ENCODE measurements at places on chromosomes 4 and X.

GRCh38 chr4:158801066-158801465, 32.2 kb downstream of the FNIP2 start:
- DNase-seq = no peak

DNA sequence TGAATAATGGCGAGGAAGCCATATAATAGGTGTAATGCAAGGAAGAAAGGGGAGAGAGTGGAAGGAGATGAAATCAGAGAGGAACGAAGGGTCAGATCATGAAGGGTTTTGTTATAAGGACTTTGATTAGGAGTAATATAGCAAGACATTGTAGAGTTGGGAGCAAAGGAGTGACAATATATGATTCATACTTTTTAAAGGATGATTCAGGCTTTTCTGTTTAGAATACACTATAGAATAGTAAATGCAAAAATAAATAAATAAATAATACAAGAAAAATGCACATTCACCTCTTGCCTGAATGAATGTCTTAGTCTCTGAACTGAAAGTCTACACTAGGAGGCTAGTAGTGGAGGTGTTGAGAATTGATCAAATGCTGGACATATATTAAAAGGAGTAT, 1524.4 kb upstream of the AGA start:
- no peak for DNase-seq

DNA sequence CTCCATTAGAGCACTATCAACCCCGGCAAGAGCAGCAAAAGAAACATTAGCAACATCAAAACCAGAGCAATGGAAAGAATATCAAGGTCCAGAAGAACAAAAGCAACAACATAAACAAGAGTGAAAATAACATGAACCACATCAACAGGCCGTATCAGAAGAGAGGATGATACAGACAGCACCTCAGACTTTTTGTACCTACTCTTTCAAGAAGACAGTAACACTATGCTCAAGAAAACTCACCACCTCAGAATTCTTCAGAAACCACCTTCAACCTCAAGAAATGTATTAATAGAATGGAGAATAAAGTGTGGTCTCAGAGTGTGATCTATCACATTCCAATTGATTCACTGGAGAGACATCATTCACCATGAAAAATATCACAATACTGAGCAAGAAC, 46.5 kb downstream of the VSIG4 start:
- DNase-seq = no peak

- DNase-seq = no peak
Observed at GRCh38 chr4:137703195-137703594, 170.9 kb upstream of the PCDH18 start.

DNA sequence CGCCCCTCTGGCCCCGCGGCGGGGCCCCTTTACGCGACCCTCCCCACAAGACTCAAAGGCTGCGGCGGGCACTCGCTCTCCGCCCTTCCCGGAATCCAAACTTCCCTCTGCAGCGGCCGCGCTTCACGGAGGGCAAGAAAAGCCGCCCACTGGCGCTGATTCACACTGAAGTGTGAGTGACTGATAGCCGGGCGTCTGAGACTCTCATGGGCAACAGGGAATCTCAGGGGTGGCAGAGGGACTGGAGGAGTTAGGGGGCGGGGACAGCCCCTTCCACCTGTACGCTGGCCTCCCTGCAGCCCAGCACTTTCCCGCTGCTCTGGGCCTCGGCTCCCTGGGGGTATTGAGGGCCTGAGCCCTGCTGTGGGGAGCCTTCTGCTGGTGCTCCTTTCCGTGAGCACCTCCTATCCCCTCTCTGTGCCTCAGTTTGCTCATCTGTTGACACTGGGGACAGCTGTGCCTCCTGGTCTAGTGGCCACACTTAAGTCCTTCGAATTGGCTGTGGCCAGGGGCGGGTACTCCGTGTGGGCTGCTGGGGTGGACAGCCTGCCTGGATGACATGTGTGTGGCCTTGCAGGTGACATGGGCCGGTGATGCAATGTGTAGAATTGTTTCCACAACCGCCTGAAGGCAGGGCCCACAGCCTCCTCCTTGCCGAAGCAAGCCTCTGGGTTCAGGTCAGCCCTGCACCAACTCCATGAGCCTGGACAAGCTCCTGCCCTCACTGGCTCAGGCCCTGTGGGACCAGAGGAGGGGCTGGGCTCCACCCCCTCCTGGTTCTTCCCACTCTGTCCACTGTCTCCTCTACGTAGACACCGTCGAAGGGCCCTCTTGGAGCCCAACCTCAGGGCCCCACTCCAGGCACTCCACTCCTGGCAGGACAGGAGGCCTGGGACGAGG, 951 bp downstream of the SH3BP2 start:
- no peak for DNase-seq

DNA sequence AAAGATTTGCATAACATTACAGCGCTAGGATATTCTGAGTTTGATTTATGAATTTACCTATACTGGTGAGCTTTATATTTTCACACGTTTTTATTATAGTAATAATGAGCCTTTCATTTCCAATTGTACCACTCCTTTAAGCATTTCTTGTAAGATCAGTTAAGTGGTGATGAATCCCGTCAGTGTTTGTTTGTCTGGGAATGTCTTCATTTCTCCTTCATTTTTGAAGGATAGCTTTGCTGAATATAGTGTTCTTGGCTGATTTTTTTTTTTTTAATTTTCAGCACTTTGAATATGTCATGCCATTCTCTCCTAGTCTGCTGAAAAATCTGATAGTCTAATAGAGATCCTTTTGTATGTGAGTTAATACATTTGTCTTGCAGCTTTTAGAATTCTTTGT, 70.1 kb downstream of the IL15 start:
- DNase-seq = no peak

- DNase-seq = no peak
Observed at GRCh38 chr4:74366367-74366911, 1.5 kb downstream of the EREG start.

DNA sequence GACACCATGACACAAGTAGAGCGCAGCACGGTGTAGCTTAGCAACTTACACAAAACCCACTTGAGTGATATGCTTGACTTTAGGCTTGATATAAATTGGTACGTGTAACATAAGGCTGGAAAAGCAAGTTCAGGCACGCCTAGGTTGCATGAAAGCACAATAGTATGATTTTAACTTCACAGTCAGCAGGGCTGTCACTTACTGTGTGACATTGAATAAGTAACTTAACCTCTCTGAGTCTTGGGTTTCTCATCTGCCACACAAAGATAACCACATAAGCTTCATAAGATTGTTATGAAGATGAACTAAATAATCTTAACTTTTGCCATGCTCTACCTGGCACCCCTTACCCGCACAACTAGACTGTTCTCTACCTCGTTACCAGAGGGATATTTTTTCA, 9.5 kb downstream of the SRD5A3 start:
- DNase-seq = no peak

DNA sequence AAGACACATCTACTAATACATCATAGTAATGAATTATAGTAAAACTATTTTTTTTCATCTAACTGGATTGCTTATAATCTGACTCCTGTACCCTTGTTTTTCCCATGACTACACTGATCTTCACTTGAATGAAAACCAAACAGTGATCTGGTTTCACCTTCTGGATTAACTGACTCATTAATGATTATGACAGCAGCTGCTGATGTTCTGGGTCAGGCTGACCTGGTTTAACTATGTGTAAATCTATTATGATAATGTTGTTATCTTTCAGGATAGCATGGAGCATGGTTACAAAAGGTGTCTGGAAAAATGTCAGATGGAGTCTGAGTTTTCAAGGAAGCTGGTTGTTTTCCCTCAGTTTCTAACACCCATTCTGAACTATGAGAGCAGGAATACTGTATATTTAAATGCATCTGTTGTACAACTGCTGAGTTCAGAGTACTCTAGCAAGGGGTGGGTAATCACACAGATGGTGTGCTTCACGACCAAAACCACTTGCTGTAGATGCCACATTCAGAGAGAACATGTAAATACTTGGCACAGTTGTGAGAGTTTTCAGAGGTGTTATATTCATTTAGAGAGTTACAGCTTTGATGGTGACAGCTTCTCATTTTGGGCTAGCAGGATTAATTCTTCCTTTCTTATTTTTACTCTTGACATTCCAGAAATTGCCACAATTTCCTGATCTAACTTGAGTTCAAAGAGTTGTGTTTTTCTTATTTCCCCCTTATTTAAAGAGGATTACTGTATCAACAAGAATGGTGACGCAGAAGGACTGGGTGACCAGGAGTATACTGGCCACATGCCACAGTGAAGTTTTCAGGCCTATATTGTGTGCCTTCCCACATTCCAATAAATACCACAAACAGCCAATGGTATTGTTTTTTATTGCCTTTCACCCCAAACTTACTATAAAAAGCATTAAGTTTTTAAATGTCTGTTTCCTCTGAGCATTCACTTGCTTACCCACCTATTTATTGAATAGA, 249.7 kb upstream of the TET2 start:
- peak; percentile 5 for DNase-seq

Measured in brain pericyte (primary cell).